ENCODE measurements at places on chromosomes 16 and 17.

GRCh38 chr17:21007646-21008045 is 35.2 kb downstream of the USP22 start:
- DNase-seq: no peak

DNA sequence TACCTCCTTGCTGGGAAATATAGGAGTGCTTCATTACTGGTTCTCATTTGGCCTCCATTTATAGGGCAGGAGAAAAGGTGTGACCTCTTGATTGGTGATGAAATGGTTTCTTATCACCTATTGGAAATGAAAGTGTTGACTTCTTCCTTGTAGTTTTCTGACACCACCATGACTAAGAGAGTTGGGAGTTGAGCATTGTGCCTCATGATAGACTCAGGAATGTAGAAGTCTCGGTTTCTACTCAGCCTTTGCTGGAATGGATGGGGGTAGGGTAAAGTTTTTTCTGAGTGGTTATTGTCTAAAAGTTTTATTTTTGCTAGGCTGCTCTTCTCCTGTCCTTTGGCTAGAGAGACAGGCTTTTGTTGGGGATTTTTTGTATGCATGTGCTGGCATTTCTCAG is 117.4 kb downstream of the PHKB start:
- no peak for DNase-seq

DNA sequence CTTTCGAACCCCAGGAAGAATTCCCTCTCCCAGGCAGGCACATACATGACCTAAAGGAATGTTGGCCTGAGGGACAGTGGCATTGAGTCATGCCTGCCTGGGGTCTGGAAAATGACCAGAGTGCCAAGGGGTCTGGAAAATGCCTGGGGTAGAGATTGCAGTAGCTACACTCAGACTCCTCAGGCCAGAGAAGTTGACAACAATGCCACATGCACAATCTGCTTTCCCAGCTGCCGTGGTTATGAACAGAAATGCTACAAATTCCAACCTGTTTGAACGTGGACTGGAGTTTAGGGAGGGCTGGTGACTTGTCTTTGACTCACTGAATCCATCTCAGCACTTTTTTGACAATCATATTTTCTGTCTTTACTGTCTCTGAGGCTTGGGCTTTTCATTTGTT is 250.0 kb downstream of the ABCC12 start:
- no peak for DNase-seq

DNA sequence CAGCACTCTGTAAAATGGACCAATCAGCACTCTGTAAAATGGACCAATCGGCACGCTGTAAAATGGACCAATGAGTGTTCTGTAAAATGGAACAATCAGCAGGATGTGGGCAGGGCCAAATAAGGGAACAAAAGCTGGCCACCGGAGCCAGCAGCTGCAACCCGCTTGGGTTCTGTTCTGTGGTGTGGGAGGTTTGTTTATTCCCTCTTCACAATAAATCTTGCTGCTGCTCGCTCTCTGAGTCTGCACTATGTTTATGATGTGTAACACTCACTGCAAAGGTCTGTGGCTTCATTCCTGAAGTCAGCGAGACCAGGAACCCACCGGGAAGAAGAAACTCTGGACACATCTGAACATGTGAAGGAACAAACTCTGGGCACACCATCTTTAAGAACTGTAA is 20.5 kb downstream of the TMEM100 start:
- DNase-seq: no peak

DNA sequence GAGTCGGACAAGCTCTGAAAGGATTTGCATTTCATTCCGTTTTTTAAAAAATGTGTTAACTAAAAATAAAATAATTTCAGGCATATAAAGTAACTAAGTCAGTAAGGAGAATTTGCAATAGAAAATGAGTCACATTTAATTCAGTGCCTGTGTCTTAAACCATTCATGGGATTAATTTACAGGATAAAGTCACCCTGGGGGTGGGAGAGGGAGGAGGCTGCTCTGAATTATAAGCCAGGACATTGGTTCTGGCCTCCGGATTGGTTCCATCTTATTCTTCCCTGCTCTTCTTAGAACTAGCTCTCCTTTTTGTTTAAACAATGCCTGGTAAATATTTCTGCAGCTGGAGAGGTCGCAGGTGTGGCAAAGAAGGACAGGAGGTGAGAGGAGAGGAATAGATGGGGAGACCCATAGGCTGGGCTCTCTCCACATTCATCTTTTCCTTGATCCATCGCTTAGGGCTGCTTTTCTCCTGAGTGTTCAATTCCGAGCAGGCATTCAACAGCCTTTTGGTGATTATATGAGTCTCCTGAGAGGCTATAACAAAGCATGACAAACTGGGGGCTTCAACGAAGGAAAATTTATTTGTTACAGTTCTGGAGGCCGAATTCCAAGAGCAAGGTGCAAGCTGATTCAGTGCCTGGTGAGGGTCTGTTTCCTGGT is 319.2 kb downstream of the PHKB start:
- DNase-seq: no peak

- DNase-seq: no peak
These were observed 3.1 kb upstream of the GSE1 start for GRCh38 chr16:85610059-85610445.

DNA sequence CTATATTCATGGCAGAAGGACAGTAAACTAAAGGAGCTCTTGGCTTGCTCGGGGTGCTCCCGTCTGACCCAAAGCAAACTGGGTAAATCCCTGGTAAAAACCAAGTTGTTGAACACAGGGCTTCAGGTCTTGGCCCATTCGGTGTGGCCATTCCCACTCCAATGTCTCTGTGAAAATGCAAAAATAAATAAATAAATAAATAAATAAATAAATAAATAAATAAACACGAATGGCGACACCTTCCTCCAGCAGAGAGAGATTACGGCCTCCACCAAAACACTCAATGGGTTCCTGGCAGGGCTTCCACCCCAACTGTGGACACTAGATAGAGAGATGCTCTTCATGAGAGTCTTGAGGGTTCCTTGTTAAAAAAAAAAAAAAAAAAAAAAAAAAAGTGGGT is 325.3 kb downstream of the SOX9 start:
- DNase-seq: no peak

GRCh38 chr17:62140836-62141235 is 75.8 kb upstream of the MED13 start:
- no peak for DNase-seq

GRCh38 chr16:67016681-67017420 is 12.1 kb upstream of the CBFB start:
- DNase-seq: no peak

- no peak for DNase-seq
These were observed 123.7 kb downstream of the SOX9 start for GRCh38 chr17:72244494-72244893.

- peak; percentile 45 for DNase-seq
These were observed 702 bp downstream of the IRX5 start for GRCh38 chr16:54931120-54932014.

- DNase-seq: no peak
These were observed 18.6 kb upstream of the INTS2 start for GRCh38 chr17:61946359-61946758.

DNA sequence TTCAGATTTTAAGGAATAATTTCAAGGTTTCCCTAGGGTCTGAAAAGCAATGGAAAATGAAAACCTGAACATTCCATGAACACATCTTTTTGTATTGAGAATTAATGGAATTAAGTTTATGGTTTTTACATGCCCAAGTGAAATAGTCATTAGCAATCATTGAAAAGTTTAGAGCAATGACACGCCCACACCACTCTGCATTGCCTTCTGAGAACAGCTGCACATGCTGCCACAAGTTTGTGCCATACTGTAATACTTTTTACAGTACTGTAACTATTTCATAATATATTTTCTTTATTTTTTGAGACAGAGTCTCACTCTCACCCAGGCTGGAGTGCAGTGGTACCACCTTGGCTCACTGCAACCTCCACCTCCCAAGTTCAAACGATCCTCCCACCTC is 345.2 kb upstream of the PMFBP1 start:
- no peak for DNase-seq
